ENCODE measurements at places on chromosomes 4 and X.

GRCh38 chr4:33116871-33117270, 2396.7 kb downstream of the PCDH7 start:
- no peak for DNase-seq

DNA sequence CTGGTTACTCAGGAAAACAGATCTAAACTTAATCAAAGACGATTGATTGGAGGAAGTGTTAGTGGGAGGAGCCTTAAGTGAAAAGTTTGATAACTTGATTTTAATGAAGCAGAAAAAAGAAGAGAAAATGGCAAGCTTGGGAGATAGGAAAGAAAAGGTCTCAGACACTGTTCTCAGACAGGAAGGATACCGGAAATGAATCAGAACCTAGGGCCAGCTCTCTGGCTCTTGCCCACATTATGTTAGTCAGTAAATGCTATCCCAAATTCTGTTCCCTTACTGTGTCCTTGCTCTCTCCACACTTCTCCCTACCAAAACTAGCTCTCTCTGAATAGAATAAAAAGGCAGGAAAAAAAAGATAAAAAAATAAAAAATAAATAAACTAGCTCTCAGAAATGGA, 48.6 kb upstream of the TMEM164 start:
- DNase-seq, result no peak

GRCh38 chr4:32042486-32043247, 1322.5 kb downstream of the PCDH7 start:
- no peak for DNase-seq

DNA sequence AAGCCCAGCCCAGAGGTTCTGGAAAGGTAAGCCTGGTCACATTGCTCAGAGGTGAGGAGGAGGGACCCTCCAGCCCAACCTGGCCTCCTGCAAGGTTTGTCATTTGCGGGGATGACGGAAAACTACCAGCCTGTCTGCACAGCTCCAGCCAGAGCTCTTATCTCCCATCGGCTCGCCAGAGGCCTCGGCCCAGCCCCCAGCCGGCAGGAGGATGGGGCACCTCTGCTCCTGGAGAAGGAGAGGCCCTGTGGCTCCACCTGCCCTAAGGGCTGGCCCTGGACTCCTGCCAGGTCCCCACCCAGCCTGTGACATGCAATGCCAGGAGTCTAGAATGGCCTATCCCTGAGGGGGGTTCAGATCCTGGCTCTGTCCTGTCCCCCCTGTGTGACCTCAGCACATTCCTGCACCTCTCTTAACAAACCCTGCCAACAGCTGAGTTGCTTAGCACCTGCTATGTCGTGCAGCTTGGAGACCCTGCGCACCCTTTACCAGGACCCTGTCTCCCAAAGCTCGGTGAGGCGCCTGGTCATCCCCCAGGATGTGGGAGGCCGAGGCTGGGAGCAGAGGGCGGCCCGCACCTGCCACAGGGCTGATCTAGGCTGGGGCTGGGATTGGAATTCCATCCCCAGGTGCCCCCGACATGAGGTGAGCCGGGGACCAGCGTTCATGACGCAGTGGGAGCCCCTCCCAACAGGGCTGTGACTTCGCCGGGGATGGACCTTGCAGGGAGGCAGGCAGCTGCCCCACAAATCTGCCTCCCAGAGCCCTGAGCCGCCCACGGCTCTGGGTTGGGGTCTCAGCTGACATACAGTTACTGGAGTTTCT, 14.4 kb downstream of the ADRA2C start:
- no peak for DNase-seq

DNA sequence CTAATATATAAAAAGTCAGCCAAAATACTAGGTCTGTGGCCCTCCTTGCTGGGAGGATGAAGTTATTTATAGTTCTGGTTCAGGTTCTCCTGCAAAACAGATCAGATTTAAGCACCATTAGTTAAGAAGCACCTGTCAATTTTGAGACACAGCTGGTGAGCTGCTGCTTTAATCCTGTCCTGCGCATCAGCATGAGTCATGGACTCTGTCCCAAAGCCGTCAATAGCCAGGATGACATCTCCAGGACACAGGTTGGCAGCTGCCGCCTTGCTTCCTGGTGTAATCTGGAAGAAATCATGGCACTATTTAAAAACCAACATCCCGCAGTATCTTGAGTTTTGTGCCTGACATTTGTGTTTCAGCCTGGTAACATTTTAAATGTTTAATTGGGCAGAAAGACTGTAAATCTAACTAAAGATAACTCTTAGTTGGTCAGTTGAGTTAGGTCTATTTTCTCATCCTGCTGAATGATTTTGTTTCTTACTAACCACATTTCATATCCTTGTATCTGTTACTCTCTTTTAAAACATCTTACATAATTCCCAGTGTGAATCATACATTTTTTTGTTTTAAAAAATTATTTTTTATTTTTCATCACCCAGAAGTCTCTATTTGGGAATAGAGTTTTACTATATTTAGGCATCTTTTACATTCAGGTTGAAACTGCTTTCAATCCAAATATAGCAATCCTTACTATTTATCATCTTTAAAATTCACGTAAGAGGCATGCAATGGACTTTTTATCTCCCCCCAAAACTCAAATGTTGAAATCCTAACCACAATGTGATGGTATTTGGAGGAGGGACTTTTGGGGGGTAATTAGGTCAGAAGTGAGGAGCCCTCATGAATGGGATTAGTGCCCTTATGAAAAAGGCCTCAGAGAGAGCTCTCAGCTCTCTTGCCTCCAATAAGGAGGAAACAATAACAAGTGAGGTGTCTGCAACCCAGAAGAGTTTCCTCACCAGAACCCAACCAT, 10.1 kb downstream of the PDLIM3 start:
- no peak for DNase-seq
